ENCODE measurements at places on chromosomes 3 and 15.

GRCh38 chr3:177528306-177529070 lies 331.2 kb upstream of the TBL1XR1 start:
- DNase-seq, result no peak

DNA sequence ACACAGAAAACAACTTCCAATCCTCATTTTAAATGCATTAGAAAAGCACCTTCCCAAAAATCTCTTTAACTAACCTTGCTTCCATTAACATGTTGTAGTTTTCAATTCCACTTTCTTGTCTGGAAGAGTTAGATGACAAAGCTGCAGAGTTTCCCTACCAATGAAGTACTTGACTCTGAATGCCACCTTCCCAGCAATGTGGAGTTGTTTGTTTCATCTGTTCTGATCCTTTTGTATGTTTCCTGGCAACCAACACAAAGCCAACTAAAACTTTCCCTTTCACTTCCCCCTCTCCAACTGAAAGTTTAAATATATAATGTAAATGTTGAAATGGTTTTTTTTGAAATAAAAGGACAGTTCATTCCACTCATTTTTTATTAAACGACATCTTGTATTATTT lies at the start of gene WDR49:
WDR49 (minus strand) TSS at position 183 of the 400 bp plus-strand sequence. CDS start 517 bp downstream, outside the sequence.
- DNase-seq, result no peak

DNA sequence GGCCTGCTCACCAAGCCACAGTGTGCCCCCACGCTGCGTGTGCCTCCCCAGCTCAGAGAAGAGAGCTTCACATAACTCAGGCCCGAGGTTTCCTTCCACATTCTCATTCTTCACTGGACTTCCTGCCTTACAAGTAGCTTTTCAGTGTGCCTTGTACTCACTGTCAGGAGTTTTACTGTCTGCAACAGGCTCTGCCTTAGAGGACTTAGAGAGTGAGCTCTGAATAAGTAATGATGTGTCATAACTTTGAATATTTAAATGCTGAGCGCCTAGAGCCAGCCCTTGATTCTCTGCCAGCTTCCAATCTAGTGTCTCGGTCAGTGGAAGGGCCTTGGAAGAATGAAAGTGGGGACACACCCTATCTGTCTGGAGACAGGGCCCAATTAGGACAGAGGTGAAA lies 41.8 kb downstream of the ITGB5 start:
- no peak for DNase-seq

DNA sequence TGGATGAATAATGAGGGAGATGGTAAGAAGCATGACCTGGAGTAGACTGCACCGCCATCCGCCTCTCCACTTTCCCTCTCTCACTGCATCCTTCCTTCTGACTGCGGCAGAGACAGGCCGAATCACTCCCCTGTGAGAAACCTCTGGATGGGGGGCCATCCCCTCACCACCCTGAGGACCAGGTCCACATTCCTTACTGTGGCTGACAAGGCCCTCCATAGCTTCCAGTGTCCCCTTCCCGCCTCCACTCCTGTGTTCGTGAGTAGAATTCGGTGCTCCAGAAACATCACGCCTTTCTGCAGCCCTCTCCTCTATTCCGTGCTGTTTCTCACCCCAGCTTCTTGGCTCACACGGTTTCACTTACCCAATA lies 2.8 kb downstream of the PIGZ start:
- no peak for DNase-seq

GRCh38 chr15:75809986-75810750 lies 33.1 kb upstream of the UBE2Q2 start:
- no peak for DNase-seq

GRCh38 chr3:62109534-62109933 lies 263.8 kb downstream of the FEZF2 start:
- DNase-seq, result no peak

DNA sequence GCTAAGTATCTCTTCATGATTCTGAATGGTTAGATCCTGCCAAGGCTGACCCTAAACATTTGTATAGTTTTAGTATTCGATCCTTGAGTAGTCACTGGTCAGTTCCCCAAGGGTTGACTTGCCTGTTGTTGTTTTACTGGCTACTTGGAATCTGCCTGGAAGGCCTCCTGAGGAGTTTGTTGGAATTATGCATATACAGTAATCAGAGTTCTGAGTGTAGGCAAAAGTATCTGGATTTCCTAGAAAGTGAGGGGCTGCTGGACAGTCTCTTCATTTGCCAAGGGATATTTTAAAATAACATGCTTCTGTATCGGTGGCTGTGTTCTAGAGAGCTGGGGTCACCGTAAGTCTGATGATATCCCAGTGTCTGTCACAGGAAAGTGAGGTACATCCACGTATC lies 333.2 kb upstream of the C2CD4B start:
- no peak for DNase-seq

- no peak for DNase-seq
These were observed 246.6 kb downstream of the CBLB start for GRCh38 chr3:105622169-105622568.

DNA sequence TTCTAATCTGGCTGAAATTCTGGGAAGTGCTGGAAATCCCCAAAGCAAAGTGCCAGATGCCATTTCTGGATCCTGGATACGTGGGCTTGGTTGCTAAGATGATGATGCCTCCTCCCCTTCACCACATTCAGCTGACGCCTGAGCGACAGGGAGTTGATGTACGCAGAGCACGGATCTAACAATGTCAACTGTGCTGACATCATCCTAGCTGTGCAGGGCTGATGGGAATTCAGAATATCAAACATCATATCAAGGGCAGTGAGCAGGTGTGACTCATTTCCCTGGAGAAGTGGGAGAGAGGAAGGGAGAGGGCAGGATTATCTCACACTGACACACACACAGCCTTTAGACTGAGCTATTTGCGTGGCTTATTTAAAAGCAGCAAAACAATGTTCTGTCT lies 92.6 kb upstream of the ZBTB20 start:
- peak; percentile 46 for DNase-seq

GRCh38 chr3:190224456-190224855 lies 97.8 kb downstream of the CLDN1 start:
- DNase-seq, result no peak

DNA sequence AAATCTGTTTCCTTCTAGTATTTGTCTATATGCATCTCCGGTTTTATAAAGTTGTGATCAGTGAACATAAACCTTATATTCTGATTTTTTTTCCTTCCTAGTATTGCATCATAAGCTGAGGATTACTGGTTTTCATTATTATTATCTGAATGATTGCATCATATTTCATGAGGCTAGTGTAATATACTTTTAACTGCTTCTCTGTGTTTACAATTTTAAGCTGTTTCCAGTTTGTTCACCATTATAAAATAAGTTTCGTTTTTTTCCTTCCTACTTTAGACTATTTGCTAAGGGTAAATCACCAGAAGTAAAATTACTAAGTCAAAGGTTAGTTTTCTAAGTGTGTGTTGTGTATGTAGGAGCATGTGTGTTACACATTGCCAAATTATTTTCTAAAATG lies 20.2 kb downstream of the SEMA6D start:
- no peak for DNase-seq

- DNase-seq, result no peak
These were observed 490.2 kb downstream of the IGSF11 start for GRCh38 chr3:118544458-118544857.

DNA sequence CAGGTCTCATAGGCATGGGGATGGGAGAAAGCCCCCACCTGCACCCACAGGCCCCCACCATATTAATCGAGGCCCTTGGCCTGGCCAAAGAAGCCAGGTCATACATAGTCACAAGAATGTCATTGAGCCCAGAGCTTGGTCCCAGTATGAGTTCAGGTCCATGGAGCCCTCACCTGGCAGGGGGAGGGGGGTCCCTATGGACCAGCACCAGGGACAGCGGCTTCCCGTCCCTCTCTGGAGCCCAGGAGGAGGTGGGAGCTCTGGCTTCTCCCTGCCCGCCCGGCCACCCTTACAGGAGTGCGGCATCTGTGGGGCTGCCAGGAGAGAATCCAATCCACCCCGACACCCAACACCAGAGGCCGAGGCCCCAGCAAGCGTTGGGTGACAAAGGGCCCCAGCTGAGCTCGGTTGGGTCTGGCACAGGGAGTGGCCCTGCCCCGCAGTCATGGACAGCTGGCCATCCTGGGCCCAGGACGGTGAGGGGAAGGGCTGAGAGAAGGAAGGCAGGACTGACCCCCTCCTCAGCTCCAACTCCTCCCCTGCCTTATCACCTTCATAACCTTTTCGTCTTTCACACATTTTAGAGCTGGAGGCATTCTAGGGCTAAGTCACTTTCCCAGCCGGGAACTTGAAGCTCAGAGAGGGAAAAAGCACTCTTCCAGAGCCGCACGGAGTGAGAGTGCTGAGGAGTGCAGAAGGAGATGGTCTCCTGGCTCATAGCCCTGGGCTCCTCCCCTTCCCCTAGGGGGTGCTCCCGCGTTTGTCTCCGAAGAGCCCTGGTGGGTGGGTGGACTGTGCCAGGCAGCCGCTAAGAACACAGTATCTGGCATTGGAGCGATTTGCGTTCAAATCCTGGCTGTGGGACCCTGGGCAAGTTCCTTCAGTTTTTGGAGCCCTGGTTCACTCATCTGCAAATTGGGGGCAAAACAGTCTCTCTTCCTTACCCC lies 54.6 kb downstream of the ATP2B2 start:
- no peak for DNase-seq

GRCh38 chr3:39779511-39780230 lies 29.7 kb upstream of the MYRIP start:
- no peak for DNase-seq

- no peak for DNase-seq
These were observed 5.2 kb upstream of the NOX5 start for GRCh38 chr15:69009341-69009740.

GRCh38 chr3:69665026-69665737 lies 74.1 kb upstream of the MITF start:
- DNase-seq, result no peak

DNA sequence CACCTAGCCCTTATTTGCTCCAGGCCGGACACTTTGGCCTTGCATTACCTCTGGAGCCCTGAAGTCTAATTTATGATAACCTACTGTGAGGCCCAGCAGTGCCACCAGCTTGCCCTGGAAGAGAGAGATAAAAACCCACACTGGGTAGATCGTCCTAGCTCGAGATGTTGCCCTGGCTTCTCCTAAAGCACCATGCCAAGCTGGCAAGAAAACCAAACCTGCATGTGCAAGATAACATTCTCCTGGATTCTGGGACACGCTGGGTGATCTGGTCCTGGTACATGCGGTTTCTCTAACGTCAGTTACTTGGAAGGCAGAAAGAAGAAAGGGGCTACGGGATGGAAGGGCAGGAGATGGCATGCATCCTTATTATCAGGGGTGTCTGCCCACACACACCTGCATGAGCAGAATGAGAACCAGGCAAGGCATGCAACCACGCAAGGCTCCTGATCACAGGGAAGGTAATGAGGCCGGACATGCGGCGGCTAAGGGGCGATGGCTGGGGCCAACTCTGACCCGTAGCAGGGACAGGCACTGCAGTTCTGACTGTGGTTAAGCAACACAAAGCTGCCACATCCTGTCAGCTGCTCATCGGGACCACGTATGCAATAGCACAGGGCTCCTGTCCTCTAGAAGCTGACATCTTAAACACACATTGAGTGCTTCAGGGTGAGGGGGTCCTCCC lies 73.0 kb downstream of the OXNAD1 start:
- no peak for DNase-seq

DNA sequence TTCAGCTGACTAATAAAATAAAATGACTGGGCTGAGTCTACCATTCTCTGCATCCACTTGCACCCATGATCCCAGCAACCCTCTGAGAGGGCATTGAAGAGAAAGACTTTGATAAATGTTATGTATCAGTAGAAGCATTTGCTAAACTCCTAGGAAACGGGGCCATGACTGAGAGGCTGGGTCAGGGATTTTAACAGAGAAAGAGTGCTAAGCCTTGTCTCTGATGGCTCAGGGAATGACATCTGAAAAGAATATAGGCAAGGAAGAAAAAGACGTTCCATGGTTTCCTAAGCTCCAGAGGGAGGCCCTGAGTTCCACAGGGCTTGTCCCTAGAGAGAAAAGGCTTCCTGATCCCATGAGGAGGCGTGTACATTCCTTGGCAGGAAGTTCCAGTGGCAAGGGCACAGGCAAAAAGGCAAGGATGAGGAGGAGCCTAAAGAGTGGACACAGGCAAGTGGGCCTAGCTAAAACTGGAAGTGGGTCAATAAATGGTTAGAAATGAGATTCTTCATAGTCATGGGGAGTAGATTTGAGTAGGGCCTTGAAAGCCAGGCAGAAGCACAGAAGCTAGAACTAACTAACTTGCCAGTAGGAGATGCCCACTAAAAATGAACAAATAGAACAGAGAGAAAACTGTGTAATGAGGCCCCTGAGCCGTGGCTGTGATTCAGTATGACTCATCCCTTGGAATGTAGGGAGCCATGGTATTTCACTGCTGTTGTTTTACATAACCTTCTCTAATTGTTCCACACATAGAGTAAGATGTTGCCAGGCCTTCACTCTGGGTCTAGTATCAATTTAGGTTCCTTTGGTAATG lies 44.9 kb upstream of the MANF start:
- DNase-seq, result no peak

DNA sequence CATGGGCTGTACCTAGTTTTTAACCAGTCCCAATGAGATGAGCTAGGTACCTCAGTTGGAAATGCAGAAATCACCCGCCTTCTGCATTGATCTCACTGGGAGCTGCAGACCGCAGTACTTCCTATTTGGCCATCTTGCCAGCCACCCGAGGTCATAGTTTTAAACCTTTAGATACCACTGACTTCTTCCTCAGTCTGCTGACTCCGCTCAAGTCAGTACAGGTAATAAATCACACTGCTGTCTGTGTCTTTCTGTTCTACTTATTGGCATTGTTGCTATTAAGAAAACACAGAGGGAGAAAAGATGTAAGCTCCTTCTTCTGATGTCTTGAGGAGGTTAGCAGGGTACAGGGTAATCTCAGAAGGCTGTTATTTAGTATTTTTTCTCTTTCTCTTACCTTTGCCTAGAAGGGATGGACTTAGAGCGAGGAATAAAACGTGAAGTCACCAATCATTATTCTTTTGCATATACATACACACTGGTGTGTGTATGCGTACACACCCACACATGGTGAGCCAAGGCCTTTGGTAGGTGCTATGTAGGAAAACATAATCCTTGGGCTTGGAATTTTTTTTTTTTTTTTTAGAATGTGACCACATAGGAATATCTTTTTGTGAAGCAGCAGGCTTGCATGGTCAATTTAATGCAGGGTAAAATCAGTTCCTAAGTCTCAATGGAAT lies 197.2 kb downstream of the EDEM1 start:
- DNase-seq, result no peak

DNA sequence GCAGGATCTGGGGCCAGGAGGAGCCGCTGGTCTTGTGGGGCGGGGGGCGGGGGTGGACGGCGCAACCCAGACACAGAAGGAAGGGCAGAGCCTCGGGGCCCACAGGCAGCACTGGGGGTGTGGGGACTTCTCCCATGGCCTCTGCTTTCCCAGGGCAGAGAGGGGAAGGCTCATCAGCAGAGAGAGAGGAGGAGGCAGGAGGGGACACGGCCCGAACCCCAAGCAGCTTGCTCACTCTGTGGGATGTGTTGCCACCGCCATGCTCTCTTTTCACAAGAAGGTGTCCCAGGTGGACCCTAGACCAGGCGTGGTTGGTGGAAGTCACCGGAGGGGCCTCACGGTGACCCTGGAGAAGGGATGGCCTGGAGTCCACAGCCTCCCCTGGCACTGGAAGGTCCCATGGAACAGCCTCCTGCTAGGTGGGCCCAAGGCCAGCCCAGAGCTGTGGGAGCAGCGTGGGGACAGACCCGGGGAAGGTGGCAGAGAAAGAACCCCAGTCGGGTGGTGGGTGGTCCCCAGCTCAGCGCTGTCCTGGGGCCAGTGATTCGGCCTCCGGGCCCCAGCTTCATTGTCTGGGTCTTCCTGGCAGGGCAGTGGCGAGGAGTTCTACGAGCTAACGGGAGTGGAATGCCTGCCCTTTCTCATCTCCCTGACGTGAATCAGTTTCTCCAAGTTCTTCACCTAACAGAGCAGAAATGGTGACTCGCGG lies 46.8 kb upstream of the PCSK6 start:
- no peak for DNase-seq

- DNase-seq, result no peak
These were observed 610 bp downstream of the MAP4 start for GRCh38 chr3:48015431-48016180.
